Left ventricle myocardium superior (tissue), 1 donor: ENCODE measurements at places on chromosomes 13 and 19. TPM values are rescaled to one million over a fixed set of nuclear protein-coding genes. Genes with fewer than 3 reads are reported as not detected.

CCDC122 gene
- total RNA-seq = 3.6 TPM

SNRPA gene
- total RNA-seq = 41.6 TPM

ZFR2 gene
- total RNA-seq = not detected

TEX26 gene
- total RNA-seq = not detected

CPB2 gene
- total RNA-seq = not detected

SERP2 gene
- 12.4 TPM for total RNA-seq

PGPEP1 gene
- 41.2 TPM for total RNA-seq

NLRP5 gene
- not detected for total RNA-seq
